Gastrocnemius medialis (tissue), 4 donors: ENCODE measurements at places on chromosomes 5 and 9.

DNA sequence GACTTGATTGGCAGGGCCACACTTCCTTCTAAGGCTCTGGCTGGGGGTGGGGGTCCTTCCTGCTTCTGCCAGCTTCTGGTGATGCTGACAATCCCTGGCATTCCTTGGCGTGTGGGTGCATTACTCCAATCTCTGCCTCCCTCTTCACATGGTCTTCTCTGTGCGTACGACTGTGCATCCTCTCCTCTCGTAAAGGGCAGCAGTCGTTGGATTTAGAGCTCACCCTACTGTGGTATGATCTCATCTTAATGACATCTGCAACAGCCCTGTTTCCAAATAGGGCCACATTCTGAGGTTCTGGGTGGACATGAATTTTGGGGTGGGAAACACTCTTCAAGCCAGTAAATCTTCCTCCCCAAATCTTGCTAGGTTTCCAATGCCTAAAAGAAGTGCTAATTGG, 36.8 kb downstream of the ROPN1L start:
- no peak for DNase-seq

DNA sequence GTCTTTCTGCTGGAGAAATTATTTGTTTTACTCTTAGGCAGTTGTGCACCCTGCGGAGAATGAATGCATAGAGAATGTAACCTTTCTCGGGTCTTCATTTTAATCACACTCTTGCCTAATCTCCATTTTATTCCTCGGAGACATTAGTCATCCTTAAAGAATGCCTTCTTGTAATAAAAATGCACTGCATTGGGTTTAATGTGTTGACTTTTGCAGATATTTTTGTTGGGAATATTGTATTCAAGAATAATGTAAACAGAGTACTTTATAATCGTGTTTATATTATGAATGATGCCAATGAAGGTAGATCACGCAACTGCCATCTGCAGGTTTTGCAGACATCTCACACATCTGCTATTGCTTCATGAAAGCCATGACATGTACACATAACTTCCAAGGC, 1093.9 kb upstream of the CDH6 start:
- DNase-seq: no peak

GRCh38 chr9:107112707-107113243, 170.3 kb upstream of the RAD23B start:
- DNase-seq: no peak

DNA sequence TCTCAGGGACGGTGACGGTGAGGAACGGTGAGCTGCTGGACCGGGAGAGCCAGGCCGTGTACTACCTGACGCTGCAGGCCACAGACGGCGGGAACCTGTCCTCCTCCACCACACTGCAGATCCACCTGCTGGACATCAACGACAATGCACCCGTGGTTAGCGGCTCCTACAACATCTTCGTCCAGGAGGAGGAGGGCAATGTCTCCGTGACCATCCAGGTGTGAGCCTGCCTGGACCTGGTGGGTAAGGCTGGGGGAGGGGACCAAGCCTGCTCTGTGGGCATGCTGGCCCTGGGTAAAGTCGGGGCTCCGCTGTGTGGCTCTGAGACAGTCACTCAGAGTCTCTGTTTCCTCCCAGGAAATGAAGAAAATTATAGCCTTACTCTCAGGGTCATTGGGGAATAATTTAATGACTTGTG, 29.3 kb downstream of the CDHR2 start:
- DNase-seq: no peak

DNA sequence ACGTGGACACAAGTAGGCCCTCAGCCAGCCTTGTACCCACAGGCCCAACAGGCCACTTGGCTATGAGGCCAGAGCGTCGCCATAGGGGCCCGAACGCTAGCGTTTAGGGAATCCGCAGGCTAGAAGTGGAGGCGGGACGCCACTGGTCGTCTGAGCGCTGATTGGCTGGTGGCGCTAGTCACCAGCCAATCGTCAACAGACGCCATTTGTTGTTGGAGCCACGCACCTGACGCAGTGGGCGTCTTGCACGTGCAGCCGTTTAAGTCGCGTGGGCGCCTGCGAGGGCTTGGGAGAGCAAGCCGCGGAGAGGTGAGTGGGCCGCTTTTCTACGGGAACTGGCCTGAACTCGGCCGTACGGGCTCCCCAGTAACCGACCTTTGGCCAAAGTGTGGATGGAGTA, at the start of gene DDX4:
Gene DDX4, plus strand, starts transcription at position 269 of the 400 bp plus-strand sequence. CDS start 903 bp downstream, outside the sequence.
- DNase-seq: no peak
